GM23248 (cell line): ENCODE measurements at places on chromosomes 13 and 19.
A peak's percentile ranks its signal among the peaks of the same experiment; 100 is the strongest.

- DNase-seq, result no peak
Measured at GRCh38 chr19:20080656-20081055, 2.9 kb downstream of the ZNF90 start.

- DNase-seq, result no peak
Measured at GRCh38 chr13:33884531-33885220, 66.7 kb downstream of the RFC3 start.

DNA sequence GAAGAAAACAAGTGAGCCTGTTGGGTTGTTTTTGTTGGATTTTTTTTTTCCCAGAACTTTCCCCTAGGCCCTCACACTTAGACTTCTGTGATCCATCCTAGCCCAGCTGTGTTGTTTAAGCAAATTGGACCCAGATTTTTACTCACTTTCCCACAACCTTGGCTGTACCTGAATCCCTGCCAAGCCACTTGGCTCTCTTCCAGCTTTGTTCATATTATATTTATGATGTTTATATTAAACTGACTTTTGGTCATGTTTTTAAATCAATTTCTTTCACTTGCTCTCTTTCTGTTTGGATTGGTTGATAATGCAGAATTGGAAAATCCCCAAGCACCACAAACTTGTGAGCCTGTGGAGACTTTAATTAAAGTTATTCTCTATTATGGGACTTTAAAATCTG lies 16.6 kb downstream of the OLFM4 start:
- DNase-seq, result no peak

DNA sequence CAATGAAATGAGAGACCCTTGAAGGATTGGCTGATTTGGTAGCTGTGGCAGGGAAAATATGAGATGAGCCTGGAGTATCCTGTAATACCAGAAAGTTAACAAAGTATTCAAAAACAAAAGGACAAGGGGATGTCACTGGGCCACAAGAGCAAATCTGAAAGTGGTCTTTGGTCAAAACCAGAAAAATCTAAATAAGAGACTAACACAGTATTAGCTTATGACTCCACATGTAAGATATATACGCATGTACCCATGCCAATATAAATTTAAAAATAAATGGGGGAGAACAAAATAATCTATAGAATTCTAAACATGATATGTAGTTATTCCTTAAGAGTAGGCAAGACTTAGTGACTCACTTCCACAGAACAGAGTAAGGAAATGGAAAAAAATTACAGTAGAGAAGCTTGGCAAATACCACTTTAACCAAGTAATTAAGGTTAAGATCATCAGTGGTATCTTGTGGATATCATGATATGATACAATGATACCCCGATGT lies 16.9 kb downstream of the KLF12 start:
- no peak for DNase-seq

DNA sequence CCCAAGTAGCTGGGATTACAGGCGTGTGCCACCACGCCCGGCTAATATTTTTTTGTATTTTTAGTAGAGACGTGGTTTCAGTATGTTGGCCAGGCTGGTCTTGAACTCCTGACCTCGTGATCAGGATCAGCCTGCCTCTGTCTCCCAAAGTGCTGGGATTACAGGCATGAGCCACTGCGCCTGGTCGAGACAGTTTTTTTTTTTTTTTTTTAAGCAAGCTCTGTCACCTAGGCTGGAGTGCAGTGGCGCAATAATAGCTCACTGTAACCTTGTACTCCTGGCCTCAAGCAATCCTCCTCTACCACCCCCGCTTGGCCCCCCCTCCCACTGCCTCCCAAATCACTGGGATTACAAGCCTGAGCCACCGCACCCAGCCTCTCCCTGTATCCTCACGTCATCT lies 6.4 kb upstream of the MAP2K7 start:
- DNase-seq, result no peak

- no peak for DNase-seq
Measured at GRCh38 chr13:42259515-42259914, 12.4 kb upstream of the AKAP11 start.

GRCh38 chr13:21701460-21701859 lies 30.6 kb downstream of the FGF9 start:
- no peak for DNase-seq

DNA sequence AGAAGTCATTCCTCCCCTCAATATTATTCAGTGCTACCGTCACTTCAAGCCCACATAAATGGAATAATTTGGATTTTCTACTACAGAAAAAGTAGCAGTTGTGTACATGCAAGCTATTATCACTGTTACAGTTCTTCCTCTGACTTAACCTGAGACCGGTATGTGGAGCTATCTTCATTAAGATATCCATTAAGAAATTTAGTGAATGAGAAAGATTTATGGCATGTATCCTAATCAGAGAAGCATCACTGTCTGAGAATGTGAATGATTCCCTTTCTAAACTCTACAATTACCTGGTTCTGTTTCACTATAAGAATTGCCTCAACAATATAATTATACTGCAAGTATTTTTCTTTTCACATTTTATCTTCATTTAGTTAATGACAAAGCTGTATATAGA lies 278.7 kb downstream of the KLF5 start:
- no peak for DNase-seq

GRCh38 chr19:1206864-1207450 lies 1.4 kb downstream of the STK11 start:
- no peak for DNase-seq

DNA sequence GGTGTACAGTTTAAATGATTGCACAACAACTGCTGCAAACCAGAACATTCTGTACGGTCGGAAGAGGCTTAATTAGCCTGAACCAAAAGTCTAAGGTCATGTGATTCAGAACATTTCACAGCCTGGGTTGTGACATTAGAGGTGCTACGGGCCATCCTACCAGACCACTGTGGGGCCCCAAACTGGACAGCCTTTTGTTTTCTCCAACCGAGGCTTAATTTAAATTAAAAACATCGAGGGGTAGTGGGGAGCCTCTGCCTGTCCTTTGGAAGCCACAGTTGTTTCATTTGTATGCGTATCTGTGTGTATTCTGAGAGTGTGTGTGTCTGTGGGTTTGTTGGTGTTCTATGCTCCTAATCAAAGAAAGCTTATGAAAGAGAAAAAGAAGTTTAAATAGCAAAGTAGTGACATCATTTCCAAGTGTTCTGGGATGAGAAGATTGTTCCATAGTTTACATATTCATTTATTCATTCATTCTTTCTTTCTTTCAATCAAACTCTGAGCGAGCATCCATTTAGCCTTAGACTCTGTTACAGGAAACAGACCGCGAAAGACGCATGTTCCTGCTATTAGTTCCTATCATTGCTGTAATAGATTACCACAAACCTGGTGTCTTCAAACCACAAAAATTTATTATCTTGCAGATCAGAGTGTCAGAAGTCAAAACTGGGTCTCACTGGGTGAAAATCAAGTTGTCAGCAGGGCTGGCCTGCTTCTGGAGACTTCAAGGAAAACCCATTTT lies 444.8 kb downstream of the FOXO1 start:
- DNase-seq, result peak; percentile 37

GRCh38 chr13:62710787-62711186 lies 1295.1 kb upstream of the PCDH20 start:
- DNase-seq, result no peak

DNA sequence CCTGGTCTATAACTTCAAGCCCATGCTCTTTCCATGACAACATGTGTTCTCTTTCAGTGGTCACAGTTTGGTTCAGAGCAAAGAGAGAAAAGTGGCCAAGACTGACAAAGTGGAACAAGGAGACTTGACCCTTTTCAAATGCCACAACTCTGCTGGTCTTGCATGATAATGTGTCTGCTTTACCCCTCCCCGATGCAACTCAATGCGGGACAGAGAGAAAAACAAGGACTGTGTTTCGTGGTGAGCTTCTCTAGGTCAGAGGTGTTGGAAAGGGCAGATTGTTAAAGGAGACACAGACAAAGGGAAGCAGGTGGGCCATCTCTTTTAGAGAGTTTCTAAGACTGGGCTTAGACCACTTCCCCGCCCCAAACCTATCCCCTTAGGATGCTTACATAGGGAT lies 61.6 kb upstream of the SERTM1 start:
- no peak for DNase-seq

DNA sequence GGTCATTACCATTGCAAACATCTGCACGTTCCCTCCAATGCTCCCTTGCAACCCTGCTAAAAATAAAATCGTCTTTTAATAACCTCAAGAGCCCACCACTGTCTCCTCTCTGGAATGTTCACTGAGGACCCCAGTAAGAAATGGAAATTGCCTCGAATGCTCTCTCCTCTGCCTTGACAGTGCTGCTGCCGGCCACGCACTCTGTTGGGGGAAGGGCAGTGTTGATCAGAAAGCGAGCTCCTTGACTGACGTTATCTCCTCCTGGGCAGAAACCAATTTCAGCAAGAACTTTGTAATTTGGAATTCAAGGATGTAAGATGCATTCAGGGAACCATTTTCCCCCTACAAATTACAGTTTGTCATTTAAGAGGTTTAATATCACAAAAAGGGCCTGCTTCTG lies 718.5 kb downstream of the UQCRFS1 start:
- DNase-seq, result no peak

DNA sequence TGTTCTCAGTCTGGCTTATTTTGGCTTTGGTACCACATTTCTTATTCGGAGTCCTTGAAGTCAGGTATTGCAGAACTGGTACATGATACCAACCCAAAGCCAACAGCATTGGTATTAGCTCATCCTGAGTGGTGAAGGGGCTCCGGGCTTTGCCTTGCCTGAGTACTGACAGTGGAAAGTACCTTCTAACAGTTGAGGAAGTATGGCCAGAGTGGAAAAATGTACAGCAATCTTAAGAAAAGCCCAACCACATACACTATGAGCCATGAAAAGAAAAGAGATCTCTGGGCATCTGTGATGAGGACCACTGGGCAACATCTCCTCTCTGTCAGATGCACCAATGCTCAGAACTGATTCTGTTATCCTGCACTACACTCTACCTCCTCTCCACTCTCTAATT lies 8.3 kb downstream of the LCP1 start:
- no peak for DNase-seq

DNA sequence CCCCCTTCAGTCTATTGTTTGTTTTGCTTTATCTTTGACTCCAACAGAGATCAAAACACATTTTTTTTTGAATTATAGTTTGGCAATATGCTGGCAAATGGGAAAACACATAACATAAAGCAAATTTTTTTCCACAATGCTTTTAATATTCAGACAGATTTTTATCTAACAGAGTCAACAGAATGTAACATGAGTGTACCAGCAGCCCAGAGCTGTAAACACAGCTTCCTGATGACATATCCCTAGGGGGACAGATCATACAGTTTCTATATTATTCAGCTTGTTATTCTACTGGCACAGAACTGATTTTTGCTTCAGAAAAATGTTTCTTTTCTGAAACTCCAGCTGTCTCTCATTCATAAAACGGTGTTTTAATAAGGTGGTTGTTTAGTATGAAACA lies 168.8 kb downstream of the OLFM4 start:
- DNase-seq, result no peak

DNA sequence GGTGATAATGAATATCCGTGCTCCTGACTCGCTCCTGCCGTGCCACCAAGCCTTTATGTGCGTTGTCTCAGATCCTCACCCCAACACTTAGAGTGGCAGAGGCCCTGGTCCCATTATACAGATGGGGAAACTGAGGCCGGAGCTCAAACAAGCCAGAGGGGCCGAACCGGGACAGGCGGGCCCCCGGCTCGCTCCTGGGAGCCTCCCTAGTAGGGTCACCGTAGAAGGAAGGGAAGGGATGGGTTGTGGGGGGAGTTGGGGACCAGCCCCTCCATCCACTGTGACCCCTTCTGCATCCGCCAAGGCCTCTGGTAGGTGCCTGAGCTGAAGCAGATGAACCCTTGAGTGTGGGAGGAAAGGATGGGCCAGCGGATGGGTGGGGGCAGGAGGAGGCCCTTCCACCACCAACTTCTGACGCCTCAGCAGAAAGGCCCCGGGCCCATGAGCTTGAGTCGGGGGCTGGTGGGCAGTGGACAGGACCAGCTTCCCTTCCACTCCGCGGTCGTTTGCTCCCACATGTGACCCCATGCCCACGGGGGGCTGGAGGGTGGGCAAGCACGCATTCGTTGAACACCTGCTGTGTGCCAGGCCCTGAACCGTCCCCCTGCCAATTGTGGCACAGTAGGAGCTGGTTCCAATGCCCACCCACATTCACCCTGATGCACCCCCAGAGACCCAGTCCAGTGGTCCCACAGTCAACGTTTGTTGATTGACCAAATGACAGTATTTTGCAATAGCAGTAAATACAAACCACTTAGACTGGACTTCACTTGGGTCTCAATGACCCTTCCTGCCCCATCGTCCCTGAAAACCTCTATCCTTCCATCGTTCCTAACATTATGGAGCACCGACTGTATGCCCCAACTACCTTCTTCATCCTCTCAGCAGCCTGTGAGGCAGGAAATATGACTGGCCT lies 24.2 kb upstream of the TCF3 start:
- no peak for DNase-seq

GRCh38 chr13:67216864-67217263 lies 13.3 kb downstream of the PCDH9 start:
- DNase-seq, result no peak

GRCh38 chr19:1807695-1808394 lies 4.2 kb downstream of the ATP8B3 start:
- DNase-seq, result no peak
